Naive thymus-derived CD4-positive, alpha-beta T cell (primary cell): ENCODE measurements at places on chromosomes 4 and X.

DNA sequence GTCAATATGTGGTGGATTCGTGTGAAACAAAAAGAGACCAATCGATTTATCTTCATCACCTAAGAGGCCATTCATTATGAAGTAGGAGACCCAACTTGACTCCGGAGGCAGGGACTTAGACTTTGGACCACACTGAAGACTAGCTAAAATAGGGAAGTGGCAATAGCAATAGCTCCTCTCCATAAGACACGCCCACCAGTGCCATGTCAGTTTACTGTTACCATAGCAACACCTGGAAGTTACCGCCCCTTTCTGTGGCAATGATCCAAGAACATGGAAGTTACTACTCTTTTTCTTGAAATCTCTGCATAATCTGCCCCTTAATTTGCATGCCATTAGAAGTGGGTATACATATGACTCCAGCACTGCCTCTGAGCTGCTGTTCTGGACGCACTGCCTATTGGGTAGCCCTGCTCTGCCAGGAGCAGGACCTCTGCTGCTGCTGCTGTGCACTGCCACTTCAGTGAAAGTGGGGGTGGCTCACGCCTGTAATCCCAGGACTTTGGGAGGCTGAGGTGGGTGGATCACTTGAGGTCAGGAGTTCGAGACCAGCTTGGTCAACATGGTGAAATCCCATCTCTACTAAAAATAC is 163.2 kb downstream of the PRKX start:
- DNase-seq: no peak

GRCh38 chrX:29690061-29690460 is 525.3 kb upstream of the MAGEB2 start:
- no peak for DNase-seq

DNA sequence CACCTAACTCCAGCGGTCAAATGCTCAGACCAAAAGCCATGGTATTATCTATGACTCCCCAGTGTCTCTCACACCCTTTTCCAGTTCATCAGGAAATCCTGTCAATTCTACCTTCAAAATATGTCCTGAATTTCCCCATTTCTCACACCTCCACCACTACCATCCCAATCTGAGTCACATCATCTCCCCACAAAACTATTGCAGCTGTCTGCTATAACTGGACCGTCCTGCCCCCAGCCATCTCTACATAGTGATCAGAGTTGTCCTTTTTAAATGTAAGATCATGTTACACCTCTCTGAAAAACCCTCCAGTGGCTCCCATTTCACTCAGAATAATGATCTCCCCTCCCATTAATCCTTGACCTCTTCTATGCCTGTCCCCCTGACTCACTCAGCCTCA is 6.8 kb upstream of the ODAPH start:
- DNase-seq: no peak

DNA sequence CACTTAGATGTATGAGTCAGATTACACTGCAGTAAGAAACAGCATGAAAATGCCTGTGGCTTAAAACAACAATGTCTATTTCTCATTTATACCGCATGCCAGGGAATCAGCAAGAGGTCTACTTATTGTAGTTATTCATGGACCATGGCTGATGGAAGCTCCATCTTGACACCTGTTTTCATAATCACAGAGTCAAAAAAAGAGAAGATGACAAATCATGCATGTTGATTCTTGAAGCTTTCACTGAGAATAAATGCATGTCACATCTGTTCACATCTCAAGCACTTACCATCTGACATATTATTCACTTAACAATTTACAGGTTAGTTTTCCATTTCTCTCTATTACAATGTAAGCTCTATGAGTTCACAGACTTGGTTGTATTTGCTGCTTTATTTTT is 194.2 kb upstream of the SLITRK2 start:
- DNase-seq: no peak

DNA sequence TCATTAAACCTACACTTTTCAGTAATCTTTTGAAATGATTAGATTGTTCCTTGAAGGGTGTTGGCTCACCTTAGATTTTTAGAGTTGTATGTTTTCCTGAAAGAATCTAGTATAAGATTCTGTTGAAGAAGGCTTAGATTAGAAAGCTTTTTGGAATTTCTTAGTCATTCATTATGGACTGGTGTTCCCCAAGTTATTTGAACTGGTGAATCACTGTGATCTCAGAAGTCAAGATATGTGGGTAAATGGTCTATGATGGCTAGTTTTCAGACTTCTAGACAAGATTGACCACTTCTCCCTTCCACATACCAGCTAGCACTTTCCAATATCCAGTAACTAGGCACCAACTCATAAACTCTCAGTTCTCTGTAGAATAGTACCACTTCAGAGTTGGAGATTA is 138.1 kb downstream of the KDM6A start:
- no peak for DNase-seq

DNA sequence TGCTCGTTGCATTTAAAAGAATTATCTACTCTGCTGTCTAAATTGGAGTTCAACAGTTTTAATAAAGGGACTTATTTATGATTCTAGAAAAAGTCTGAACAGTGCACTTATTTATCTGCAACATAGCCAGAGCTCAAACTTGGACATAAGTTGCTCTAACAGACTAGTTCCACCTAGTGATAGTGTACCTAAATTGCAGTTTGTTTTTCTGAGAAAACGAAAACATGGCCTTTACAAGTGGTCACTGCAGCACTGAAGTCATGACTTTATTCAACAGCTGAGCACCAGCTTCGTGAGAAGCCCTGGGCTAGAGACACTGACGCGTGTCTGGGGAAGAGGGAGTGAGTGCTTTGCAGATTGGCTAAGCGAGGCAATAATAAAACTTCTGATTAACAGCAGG is 77.3 kb upstream of the IGSF1 start:
- no peak for DNase-seq

- no peak for DNase-seq
Observed at GRCh38 chr4:55503169-55503568, 43.5 kb downstream of the CLOCK start.

GRCh38 chr4:147950841-147951240 is 219.0 kb downstream of the ARHGAP10 start:
- DNase-seq: no peak

DNA sequence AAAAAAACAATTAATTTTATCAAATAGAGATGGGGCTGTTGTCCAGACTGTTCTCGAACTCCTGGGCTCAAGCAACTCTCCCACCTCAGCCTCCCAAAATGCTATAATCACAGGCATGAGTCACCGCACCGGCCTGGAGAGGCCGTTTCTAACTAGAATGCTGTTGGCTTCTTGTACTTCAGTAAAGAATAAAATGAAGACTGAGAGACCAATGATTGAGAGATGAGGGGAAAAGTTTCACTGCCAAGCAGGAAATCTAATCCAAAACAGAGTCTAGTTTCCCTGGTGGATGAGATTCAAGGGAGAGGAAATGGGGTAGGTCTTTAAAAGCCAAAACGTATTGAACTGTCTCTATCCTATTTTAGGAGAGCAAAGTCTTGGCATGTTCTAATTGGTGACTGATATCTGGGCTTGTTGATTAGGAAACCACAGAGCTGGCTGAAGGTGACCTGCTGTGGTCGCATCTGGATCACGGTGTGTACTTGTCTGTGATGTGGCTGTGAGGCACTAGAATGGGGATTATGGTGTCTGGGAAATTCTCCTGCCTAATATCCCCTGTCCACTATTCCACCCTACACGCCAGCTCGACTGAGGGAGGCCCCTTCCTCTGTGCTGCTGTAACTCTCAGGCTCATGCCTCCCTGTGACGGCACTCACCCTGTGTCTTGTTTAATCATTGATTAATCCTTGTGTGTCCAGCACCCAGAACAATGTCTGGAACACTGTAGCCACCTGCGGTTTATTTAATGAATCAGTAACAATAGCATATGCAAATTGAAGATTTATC is 15.0 kb upstream of the TRIM2 start:
- no peak for DNase-seq

GRCh38 chrX:118652717-118653116 is 74.7 kb upstream of the IL13RA1 start:
- no peak for DNase-seq

DNA sequence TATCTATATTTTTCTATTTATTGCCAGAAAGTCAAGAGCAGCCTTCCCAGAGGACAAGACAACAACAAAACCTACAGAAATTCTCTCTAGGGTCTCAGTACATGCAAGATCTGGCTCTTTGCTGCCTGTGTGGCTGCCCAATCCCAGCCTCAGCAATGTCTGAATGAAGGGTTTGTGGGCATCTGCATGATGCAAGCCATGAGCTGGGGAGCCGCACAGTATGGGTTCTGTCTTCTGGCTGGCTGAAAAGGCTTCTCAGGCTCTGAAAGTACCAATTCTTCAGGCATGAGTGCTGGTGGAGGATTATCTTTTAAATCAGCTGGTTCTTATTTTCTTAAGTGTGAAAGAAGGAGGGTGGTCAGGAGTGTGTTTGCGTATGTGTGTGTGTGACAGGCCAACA is 104.6 kb downstream of the PDGFRA start:
- no peak for DNase-seq

GRCh38 chr4:63222466-63222865 is 1186.8 kb downstream of the TECRL start:
- DNase-seq: no peak

- peak; percentile 44 for DNase-seq
Observed at GRCh38 chrX:130916636-130917422, 13.8 kb upstream of the ENOX2 start.

DNA sequence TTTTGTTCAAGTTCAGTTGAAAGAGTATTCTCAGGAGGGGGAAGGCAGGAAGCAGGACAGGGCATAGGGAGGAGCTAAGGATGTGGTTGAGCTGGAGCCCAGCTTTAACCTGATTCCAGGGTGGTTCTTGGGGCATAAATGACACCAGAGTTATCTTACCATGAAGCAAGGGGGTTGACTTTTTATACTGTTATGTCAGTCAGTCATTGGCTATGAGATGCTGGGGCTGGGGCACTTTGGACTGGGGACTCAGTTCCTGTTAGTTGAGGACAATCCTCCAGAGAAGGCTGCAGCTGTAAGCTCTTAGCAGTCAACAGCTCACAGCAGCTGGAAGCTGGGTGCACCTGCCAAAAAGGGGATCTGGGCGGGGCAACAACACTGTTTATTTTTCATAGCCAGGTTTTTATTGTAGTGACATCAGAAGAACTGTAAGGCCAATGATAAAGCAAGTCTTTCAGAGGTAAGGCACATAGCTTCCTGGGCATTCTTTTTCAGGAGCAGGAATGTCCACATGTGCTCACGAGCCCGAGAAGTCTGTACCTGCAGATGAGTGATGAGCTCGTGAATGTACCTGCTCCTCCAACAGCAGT is 78.5 kb downstream of the MID1IP1 start:
- DNase-seq: no peak

GRCh38 chr4:47550899-47551548 is 65.9 kb downstream of the ATP10D start:
- no peak for DNase-seq

DNA sequence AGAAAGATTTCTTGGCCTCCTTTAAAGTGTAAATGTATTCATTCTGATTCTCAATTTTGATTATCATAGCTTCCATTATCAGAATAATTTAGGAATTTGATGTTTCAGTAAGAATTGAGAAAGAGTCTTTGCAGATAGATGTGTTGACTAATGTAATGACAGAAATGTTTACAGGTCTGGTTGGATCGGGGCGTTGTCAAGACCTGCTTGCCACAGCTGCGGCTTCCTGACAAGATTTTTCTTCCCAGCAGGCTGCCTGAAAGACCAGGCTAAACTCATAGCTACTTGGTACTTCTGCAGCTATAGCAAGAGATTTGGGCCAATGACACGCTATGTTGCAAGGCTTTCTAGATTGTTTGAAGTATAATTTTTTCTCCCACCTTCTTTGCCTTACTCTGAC is 91.5 kb upstream of the ANKRD50 start:
- no peak for DNase-seq

DNA sequence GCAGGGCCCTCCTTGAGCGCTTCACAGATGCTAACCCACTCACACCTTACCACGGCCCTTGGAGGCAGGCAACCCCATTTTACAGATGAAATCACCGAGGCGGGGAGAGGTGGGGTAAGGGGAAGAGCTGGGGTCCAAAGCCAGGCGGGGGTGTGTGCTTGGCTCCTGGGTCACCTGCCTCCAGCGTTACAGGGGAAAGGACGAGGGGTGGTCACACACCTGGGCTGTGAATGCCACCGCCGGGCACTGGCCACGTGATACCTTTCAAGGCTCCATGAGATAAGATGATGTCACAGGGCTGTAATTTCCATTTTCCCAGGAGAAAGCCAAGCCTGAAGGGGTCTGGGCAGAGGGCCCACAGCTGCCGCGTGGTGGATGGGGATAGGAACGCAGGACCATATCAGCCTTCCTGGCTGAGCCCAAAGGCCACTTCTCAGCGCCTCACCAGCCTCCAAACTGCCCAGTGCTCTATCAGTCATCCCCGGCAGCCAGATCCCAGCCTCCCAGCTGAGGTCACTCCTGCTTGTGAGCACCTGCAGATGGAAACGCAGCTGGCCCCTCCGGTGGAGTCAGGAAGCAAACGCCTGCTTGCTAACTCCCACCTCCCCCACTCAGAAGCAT is 62.4 kb upstream of the CRMP1 start:
- no peak for DNase-seq

- DNase-seq: no peak
Observed at GRCh38 chr4:97911236-97911906, 231.9 kb downstream of the STPG2 start.

DNA sequence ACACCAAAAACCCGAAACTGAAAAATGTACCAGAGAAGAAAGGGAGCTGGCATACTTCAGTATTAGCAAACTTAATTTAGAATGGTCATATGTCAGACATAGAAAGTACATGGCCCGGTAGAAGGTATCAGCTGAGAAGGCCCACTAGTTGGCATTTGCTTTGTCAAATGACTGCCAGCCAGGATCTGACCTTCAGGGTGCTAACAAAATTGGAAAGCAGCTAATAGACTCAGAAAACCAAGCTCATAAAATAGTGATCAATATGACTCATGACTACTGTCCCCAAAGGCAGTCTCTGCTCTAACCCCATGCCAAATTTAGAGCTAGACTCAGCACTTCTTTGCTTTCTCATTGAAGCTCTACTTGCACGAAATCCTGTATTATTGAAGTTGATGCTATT is 342.7 kb downstream of the PDGFC start:
- no peak for DNase-seq

DNA sequence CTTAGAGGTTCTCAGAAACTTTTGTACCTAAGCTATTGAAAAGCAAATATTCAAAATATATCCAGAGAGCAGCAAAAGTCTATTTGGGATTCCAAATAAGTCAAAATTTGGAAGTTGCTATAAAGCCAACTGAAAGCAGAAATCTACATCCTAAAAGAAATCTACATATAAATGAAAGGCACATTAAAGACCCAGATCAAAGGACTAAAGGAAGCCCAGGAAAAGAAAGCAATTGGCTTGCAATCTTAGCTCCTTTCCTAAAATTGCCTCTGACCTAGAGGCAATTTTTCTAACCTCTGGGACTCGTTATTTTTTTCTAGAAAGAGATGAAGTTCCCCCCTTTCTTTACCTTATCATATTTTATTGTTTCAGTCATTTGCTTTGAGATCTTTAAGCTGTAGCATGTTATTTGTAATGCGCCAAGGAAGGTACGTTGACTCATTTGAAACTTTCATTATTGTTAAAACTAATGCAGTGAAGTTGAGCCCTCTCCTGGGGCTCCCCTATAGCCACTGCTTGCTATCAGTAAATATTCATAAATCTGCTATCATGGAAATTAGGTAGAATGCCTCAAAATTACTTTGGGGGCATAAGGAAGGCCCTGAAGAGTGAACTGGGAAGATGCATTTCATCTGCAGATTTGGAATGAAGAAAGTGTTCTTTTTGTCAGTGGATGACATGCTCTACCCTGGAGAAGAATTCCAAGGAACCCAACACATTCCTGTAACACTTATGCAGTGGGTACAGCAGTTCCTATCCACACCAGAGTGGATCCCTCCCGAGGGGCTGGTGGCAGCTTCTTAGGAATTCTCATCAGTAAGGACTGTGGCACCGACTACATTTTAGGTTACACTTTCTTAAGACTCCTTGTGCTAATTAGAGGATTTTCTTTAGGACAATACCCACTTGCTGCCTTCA is 177.8 kb upstream of the IGFBP7 start:
- no peak for DNase-seq
